ENCODE measurements at places on chromosomes 16 and 17.

DNA sequence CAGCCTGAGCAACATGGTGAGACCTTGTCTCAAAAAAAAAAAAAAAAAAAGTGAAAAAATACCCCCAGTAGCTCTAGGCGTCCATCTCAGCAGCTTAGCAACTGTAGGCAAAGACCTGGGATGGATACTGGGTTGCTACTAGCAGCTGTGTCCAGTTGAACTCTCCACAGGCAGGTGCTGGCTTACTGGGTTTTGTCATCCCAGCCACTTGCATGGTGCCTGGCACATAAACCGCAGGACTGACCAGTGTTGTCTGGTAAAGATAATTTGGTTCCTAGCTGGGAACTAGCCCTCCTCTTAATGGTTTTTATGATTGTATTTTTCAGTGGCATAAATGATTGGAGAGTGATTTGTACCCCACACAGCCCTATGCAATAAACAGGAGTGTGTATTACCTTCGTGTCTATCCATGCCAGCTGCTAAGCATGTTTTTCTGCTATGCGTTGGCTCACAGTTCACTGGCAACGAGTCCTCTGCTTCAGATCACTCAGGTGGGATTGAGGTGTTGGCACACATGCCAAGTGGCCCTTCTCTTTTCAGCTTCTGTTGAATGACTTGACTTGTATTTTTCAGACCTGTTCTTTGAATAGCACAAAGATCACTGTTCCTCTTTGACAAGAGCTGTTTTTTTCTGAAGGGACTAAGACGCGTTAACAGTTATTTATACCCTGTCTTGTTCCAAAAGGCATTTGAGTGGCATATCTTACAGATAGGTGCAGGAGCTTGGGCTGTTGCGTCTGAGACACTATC, 352.9 kb downstream of the SNX29 start:
- no peaks in the 10 kb centered on the region for H3K36me3 ChIP-seq
- H3K27me3 ChIP-seq, result no peaks in the 10 kb centered on the region
- no peak overlapping the region for H3K27ac ChIP-seq
- H3K4me3 ChIP-seq, result no peak overlapping the region
- H3K4me1 ChIP-seq, result no peaks in the 10 kb centered on the region
- no peak for DNase-seq

- H3K36me3 ChIP-seq, result no peaks in the 10 kb centered on the region
- H3K27me3 ChIP-seq, result no peaks in the 10 kb centered on the region
- peak; percentile 69 for DNase-seq
- H3K27ac ChIP-seq, result peak overlapping the region; percentile 95
- H3K4me3 ChIP-seq, result peak overlapping the region; percentile 80
Measured at GRCh38 chr17:7834542-7834956, 532 bp downstream of the KDM6B start.

DNA sequence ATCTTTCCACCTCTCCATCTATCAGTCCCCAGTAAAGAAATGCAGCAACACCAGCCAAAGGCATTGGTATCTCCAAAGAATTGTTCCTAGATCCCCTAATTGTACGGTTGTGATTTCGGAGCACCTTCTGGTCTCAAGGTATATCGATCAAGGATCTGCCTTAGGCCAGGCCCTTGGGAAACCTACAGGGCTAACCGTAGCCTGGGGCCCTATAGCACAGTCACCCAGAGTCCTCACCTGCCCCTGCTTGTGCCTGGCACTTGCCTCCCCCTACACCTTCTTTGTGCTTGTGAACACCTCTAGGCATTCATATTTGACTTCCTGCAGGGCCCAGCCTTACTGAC, 16.8 kb upstream of the AURKB start:
- H3K4me3 ChIP-seq, result peak overlapping the region; percentile 24
- H3K36me3 ChIP-seq, result peaks cover 57% of the 10 kb centered on the region
- peak overlapping the region; percentile 81 for H3K27ac ChIP-seq
- H3K27me3 ChIP-seq, result peaks cover 4% of the 10 kb centered on the region
- H3K4me1 ChIP-seq, result peaks cover 35% of the 10 kb centered on the region
- no peak for DNase-seq

DNA sequence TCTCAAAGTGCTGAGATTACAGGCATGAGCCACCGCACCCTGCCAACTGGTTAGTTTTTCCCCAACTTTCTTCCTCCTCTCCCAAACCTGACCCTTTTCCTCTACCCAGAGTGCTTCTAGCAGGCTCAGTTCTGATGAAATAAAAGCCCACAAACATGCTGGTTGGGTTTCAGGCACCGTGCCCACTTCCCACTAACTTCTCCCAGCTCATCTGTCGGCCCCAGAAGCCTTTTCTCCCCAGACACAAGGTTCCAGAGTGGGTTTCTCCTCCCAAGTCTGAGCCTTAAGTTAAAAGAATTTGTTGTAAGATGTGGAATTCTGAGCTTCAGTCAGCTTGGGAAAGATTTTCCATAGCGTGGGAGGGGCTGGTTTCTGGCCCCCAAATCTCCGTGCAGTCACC, 11.5 kb upstream of the SCN4A start:
- no peaks in the 10 kb centered on the region for H3K27me3 ChIP-seq
- H3K27ac ChIP-seq, result no peak overlapping the region
- H3K4me3 ChIP-seq, result no peak overlapping the region

- no peak for DNase-seq
- peaks cover 28% of the 10 kb centered on the region for H3K4me1 ChIP-seq
Measured at GRCh38 chr17:83086907-83087787, 7.7 kb downstream of the METRNL start.

- H3K4me1 ChIP-seq, result peaks cover 15% of the 10 kb centered on the region
- DNase-seq, result no peak
- H3K27ac ChIP-seq, result no peak overlapping the region
- H3K27me3 ChIP-seq, result peaks cover 9% of the 10 kb centered on the region
- H3K36me3 ChIP-seq, result peaks cover 10% of the 10 kb centered on the region
Measured at GRCh38 chr17:42521666-42522262, 14.3 kb upstream of the NAGLU start.

- H3K27ac ChIP-seq, result peak overlapping the region; percentile 61
- H3K4me1 ChIP-seq, result peaks cover 6% of the 10 kb centered on the region
- peaks cover 29% of the 10 kb centered on the region for H3K27me3 ChIP-seq
Measured at GRCh38 chr17:7383742-7384488, 3.0 kb downstream of the TNK1 start.

DNA sequence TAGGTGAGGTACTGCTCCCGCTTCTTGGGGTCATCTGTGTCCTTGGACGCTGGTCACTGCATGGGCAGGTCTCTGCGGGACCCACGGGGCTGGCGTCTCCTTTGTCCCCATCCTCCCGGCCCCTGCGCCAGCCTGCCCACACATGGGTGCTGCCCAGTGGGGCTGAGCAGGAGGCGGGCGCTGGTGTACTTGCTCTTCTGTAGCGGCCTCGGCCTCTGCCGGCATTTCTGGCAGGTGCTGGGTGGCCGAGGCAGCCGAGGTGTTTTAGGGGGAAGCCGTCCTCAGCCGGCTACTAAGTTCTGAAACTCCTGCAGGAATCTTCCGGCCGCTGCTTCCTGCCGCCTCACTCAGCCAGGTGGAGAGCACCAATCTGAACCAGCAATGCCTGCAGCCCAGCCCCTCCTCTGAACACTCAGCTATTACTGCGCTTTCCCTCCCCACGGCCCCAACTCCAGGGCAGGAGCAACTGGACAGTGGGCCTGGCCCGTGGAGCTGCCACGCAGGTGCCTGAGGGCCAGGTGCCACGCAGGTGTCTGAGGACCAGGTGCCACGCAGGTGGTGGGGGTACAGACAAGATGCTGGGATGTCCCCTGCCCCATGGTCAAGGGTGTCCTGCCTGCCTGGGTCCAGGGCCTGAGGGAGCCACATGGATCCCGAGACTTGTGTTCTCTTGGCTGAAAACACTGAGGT, 10.0 kb downstream of the DECR2 start:
- H3K27ac ChIP-seq, result no peak overlapping the region
- H3K27me3 ChIP-seq, result no peaks in the 10 kb centered on the region
- no peak overlapping the region for H3K4me3 ChIP-seq
- H3K4me1 ChIP-seq, result no peaks in the 10 kb centered on the region

- peaks cover 65% of the 10 kb centered on the region for H3K4me1 ChIP-seq
- H3K27ac ChIP-seq, result no peak overlapping the region
- DNase-seq, result no peak
- H3K4me3 ChIP-seq, result no peak overlapping the region
Measured at GRCh38 chr16:80587071-80587470, 46.3 kb downstream of the DYNLRB2 start.

DNA sequence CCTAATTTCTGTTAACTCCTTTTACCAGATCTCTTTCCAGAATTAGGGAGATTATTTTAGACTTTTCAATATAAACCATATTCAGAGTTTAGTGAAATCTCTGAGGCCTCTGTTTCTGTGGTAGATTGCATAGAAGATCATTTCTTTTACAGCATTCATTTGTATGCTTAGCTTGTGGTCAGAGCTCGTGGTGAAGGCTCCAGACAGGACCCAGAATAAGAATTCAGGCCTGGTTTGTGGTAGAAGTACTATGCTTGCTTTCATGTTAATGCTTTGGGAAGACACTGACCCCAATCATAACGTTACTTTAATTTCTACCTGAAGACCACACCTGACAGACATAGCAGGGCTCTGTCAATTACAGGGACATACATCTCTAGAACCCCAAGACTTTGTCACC, 258.1 kb downstream of the FTO start:
- H3K36me3 ChIP-seq, result peaks cover 3% of the 10 kb centered on the region
- no peak for DNase-seq
- peaks cover 3% of the 10 kb centered on the region for H3K4me1 ChIP-seq
- H3K27ac ChIP-seq, result no peak overlapping the region
- H3K4me3 ChIP-seq, result no peak overlapping the region
- H3K27me3 ChIP-seq, result no peaks in the 10 kb centered on the region

DNA sequence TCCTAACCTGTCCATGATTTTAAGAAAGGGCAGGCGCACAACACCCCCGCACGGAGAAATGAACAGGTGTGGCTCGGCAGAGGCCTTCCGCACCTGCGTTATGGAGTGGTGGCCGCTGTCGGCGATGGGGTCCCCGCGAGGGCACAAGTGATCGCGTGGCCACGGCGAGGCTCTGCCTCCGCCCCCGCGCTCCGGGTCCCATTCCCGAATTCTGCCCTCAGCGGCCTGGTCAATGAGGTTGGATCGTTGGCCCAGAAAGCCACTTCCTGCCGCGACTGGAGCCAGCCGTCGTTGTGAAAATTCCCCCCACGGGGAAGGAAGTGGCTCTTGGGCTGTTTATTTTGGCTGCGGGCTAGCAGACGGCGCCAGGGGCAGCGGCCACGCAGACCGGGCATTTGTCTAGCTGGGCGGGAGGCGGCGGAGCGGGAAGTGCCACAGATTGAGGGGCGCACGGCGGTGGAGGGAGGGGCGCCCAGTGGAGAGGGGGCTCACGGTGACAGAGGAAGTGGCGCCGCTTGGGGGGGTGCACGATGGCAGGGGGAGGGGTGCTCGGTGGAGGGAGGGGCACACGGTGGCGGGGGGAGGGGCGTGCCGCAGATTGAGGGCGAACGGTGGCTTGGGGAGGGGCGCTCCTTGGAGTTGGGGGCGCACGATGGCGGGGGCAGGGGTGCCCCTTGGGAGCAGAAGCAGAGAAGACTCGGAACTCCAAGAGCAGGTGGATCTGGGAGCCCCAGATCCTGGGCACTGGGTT, 25.0 kb downstream of the MRC2 start:
- peak; percentile 57 for DNase-seq
- H3K4me1 ChIP-seq, result peaks cover 24% of the 10 kb centered on the region
- peaks cover 27% of the 10 kb centered on the region for H3K27me3 ChIP-seq
- peak overlapping the region; percentile 54 for H3K27ac ChIP-seq

DNA sequence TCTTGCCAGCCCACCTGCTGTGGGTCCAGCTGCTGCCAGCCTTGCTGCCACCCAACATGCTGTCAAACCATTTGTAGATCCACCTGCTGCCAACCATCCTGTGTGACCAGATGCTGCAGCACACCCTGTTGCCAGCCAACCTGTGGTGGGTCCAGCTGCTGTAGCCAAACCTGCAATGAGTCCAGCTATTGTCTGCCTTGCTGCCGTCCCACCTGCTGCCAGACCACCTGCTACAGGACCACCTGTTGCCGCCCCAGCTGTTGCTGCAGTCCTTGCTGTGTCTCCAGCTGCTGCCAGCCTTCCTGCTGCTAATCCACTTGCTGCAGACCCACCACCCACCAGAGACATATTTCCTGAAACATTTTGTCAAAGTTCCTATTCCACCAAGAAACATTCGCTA, 641 bp downstream of the KRTAP9-1 start:
- peaks cover 13% of the 10 kb centered on the region for H3K27me3 ChIP-seq
- no peaks in the 10 kb centered on the region for H3K36me3 ChIP-seq
- no peaks in the 10 kb centered on the region for H3K4me1 ChIP-seq
- no peak overlapping the region for H3K4me3 ChIP-seq
- DNase-seq, result no peak

DNA sequence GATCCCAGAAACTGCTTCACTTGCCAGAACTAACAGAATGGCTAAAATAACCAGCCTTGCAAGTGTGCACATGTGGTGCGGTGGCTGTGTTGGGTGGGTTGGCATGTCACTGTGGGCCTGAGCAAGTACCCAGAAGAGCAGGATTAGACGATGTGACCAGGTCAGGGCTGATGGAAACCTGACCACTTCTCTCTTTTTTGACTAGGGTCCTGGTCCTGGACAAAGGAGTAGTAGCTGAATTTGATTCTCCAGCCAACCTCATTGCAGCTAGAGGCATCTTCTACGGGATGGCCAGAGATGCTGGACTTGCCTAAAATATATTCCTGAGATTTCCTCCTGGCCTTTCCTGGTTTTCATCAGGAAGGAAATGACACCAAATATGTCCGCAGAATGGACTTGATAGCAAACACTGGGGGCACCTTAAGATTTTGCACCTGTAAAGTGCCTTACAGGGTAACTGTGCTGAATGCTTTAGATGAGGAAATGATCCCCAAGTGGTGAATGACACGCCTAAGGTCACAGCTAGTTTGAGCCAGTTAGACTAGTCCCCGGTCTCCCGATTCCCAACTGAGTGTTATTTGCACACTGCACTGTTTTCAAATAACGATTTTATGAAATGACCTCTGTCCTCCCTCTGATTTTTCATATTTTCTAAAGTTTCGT, 16.7 kb downstream of the ANKRD40 start:
- no peak overlapping the region for H3K27ac ChIP-seq
- no peaks in the 10 kb centered on the region for H3K4me1 ChIP-seq
- H3K36me3 ChIP-seq, result peaks cover 19% of the 10 kb centered on the region

- peaks cover 24% of the 10 kb centered on the region for H3K4me1 ChIP-seq
- DNase-seq, result no peak
- H3K27ac ChIP-seq, result no peak overlapping the region
- peak overlapping the region; percentile 23 for H3K4me3 ChIP-seq
- H3K27me3 ChIP-seq, result no peaks in the 10 kb centered on the region
- H3K36me3 ChIP-seq, result peaks cover 13% of the 10 kb centered on the region
Measured at GRCh38 chr16:67657751-67658518, 2.1 kb downstream of the ACD start.
